NT2/D1 (cell line): ENCODE measurements at places on chromosomes 4 and X.

- no peak for DNase-seq
Measured at GRCh38 chr4:4496592-4497372, 45.1 kb downstream of the STX18 start.

DNA sequence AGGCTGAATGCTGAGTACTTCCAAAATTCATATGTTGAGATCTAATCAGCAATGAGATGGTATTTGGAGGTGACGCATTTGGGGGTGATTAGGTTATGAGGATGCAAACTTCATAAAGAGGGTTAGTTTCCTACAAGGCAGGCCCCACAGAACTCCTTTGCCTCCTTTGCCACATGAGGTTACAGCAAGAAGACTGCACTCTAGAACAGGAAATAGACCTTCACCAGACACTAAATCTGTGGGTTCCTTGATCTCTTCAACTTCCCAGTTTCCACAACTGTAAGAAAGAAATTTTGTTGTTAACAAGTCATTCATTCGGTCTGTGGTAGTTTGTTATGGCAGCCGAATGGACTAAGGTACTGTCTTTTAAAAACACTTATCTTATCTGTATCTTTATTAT is 681.9 kb upstream of the HS3ST1 start:
- no peak for DNase-seq

GRCh38 chrX:5646818-5647217 is 581.8 kb downstream of the NLGN4X start:
- DNase-seq, result no peak

DNA sequence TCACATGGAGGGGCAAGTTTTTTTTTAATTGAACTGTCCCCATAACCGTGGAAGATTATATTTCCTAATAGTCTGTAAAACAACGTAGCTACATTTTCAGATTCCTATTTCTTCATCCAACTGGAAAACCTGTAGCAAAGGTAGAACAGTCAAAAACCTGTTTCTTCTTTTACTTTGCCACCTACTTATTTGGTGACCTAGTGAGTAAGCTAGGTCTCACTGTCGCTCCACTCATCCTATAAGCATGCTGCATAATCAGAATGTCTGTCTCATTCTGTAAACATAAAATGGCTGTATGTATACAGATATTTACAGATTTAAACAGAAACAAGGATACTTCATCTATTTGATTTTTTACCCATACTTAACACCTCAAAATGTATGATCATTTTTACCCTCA is 20.4 kb downstream of the MAML3 start:
- DNase-seq, result no peak

GRCh38 chrX:29231800-29232199 is 644.6 kb downstream of the IL1RAPL1 start:
- no peak for DNase-seq

DNA sequence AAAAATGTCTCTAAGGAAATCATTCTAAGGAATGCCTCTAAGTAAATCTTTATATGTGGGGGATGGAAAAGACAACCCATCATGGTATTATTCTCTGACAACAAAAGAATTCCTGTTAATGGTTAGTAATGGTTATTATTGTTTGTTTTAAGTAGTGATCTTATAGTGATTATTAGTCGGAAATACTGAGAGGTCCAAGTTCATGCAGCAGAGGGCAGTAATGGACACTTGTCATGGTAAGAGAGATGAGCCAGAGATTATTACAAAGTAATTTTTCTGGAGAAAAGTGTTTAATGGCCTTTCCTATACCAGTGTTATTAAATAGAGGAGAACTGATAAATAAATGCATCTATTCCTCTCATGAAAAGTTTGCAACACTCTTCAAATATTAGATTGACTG is 8.1 kb upstream of the DKK2 start:
- no peak for DNase-seq

DNA sequence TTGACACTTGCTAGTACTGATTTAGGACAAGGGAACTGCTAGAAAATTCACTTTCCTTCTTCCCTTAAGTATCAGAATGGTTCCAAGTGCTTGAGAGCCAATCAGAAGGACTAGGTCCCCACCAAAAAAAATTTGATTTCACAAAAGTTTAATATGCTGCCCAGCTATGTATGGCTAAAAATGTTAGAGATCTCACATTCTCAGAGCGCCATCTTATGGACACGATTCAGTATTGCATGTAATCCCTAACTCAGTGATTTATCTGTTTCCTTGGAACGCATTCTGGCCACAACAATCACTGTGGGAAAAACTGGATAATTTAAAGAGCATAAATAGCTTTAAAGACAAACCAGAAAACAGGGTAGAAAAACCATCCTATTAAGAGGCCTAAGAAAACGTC is 255.1 kb upstream of the GPC4 start:
- no peak for DNase-seq

GRCh38 chr4:109169170-109169569 is 133.3 kb downstream of the COL25A1 start:
- DNase-seq, result no peak

- no peak for DNase-seq
Measured at GRCh38 chrX:42708222-42708621, 69.7 kb downstream of the PPP1R2C start.

- no peak for DNase-seq
Measured at GRCh38 chr4:157992948-157993839, 179.6 kb downstream of the GASK1B start.

DNA sequence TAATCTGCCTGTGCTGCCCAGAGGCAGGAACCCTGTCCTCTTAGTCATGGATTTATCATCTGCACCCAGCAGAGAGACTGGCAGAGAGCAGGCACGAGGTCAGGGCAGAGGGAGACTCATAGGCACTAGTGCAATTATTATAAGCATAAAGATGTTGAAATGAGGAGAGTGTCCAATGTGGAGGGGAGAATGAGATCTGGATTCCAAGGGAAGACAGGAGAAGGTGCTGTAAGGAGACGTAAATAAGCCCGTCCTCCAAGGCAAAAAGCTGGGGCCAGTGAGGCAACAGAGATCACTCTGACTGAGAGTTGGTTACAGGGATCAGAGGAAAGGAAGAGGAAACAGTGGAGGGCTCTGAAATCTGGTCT is 406.2 kb downstream of the MAPK10 start:
- DNase-seq, result no peak

- DNase-seq, result no peak
Measured at GRCh38 chrX:48540028-48540375, 488 bp downstream of the TBC1D25 start.

DNA sequence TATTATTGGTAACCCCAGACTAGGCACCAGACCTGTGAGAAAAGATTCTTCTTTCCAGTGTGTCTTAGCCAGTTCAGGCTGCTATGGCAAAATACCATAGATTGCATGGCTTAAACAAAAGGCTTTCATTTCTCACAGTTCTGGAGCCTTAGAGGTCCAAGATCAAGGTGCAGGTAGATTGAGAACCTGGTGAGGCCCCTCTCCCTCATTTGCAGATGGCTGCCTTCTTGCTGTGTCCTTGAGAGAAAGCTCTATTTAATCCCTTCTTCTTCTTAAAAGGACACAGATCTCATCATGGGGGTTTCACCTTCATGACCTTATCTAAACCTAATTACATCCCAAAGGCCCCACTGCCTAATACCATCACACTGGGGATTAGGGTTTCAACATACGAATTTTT is 3.5 kb upstream of the PDLIM3 start:
- no peak for DNase-seq

DNA sequence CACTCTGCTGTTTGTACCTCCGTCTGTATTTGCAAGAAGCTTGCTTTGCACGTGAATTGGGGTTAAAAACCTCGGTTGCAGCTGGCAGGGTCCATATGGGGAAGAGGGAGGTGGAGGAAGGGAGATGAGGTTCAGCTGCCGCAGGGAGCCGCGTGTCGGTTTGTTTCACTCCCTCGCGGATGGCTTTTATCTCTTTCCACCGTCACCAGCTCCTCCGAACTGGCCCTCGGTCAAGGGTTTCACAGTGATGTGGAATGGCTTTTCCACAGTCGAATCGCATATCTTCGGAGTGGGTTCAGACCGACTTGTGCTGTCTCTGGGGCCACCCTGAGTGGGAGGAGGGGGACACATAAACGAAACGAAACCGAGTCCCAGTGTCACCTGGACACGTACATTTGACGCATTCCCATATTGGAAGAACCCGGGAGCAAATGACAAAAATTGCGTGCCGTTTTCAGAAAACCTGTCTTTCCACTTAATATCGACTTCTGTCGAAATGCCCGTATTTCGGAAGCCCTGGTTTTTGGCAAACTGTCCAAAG is 929 bp downstream of the ZBTB33 start:
- no peak for DNase-seq

GRCh38 chr4:18401868-18402267 is 380.3 kb upstream of the LCORL start:
- no peak for DNase-seq

DNA sequence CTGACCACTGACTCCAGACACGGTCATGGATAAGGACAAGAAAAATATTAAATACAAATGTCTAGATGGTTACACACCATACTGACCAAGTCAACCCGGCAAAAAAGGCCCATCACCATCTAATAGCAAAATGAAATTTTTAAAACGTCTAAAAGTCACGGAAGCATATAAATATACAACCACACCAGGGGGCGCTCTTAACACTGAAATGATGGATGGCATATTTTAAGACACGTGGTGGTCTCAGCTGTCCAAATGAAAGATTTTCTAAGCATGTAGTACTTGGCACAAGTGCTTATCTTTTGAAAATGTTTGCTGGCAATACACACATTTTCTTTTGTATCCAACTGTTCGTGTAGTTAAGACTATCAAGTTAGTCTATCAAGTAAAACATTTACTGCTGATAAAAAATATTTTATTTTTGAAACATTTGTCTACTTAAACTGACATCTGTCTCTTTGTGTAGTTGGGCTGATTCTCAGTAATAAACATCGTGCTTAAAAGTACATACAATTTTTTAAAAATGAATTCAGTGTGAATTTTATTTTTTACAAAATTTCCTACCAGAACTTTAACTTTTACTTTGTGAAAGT is 64.6 kb downstream of the COX7B2 start:
- DNase-seq, result peak; percentile 38

DNA sequence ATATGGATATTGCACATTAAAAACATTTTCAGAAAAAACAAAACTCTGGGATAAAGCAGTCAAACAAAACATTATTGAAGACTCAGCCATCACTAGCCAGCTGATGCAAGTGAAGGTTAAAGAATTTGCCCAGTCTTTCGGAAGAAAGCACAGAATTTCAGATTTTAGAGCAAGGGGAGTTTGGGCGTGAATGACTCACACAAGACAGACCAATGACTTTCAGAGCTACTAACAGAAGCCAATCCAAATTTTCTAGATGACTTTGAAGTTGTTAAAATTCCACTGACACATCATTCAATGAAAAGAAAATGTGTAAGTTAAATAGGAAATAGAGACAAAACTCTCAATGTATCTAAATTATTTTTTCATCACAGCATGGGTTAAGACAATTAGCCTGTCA is 4.0 kb downstream of the MRFAP1L1 start:
- DNase-seq, result no peak

DNA sequence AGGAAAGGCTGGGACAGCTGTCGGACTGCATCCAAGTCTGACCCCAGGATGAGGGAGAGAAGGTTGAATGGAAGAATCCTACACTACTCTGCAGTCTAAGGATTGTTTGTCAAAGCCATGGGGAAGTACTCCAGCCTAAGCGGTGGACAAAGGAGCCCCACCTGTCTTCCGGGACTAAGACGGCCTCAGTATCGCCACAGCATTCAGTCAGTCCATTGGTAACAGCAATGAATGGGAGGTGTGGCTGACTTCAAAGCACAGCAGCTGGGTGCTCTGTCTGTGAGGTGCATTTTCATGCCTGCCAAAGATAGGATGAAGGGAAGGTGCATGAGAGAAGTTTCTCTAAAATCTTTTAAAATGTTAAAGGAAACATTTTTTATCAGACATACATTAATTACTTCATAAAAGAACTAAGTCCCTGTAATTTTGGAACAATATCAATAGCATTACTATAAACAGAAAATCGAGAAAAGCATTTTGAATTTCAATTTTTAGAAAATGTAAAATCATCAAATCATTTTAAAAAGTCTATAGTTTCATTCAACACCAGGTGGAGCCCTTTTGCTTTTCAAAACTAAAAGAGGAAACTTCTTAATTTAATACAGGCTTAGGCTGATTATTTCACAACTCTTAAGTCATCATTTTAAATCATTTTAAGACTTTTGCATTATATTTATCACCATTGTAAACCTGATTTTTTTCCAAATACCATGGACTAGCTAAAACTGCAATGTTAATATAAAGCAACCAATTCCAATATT is 27.6 kb upstream of the INTU start:
- peak; percentile 33 for DNase-seq
